ENCODE measurements at places on chromosomes 1 and 21.

DNA sequence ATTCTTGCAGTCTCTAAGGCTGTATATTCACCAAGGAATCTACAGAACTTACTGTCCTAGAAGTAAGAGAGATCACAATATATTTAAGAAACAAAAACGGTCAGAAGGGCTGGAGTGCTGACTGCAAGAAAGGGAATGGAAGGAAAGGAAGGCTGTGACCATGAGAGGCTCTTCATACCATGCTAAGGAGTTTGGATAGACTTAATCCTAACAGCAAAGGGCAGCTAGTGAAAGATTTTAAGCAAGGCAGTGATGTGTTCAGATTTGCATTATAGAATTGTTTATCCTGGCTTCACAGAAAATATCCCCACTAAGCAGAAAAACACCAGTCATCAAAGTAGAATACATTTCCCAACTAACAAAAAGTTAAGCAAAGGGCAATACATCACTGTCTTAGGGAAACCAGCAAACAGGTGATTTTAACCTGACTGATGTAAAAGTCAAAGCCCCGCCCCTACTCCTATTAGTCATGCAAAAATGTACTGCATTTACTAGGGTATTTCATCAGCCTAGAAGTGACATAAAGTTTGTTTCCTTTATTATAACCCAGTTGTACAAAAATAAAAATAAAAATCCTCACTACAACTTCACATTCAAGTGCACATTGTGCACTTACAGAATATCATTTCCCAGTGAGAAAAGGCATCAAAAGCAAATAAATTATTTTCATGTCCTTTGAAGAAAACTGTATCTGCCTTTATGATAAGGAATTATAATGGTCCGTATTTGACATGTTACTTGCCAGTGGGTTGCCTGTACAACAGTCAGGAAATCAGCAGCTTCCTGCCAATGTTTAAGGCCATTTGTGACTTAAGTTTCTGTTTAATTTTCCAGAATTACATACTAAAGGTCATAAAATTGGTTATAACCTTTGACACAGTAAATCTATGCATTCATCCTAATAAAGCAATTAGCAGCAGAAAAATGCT lies 17.2 kb downstream of the JAK1 start:
- DNase-seq = no peak

DNA sequence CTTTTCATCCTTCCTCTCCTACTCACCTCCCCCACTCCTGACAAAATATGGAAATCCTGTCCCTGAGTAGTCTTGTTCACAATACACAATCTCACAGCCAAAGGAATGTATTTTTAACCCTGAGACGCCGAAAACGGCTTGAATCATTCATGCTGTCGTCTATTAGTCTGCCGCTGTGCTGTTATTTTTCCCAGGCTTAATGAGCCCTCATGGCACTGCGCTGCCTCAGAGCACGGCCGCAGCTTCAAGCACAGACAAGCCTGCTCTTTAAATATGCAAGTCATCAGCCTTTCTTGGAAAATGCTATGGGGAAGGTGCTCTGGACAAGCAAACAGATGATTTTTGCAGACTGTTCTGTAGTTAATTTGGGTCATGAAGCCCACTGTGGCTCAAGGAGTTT lies 302.7 kb downstream of the DISC1 start:
- no peak for DNase-seq

DNA sequence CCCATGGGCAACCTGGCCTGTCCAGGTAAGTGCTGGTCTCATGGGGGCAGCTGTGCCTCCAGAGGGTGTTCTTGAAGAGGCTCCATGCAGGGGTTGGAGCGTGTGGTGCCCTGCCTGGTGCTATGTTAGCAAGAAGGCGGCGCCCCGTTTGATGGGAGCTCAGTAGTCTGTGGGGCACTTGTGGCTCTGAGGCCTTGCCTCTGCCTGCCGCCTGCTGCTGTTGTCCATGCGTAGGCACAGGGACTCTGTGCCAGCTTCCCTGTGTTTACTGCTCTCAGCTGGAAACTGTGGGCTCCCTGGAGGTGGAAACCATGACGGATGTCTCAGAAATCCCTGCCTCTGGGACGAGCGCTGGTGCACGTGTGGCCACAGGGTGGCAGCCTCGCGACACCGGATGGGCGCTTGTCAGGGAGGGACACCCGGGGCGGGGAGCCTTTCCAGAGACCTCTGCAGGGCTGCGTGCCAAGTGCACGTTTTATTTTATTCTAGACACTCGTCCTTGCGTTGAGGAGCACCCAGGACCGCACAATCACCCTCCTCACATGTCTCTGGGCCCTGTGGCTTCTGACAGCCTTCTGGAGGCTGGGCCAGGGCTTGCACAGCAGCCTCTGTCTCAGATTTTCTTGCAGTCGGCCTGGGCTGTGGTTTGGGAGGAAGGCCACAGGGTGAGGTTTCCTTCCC lies 27.1 kb downstream of the SNAP47 start:
- DNase-seq = peak; percentile 79

- DNase-seq = no peak
These were observed 23.2 kb upstream of the CLDN17 start for GRCh38 chr21:30189773-30190172.

DNA sequence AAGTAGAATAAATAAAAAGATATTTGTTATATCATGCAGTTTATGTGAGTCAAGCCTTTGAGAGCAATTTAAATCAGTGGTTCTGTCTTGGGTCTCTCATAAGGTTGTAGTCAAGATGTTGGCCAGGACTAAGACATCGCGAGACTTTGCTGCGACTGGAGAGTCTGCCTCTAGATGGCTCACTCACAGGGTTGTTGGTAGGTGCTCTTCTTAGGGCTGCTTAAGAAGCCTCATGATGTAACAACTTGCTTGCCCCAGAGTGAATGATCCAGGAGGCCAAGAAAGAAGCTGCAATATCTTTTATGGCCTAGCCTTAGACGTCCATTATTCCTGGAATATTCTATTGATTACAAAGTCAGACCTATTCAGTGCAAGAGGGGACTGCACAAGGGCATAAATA lies 73.1 kb upstream of the CACHD1 start:
- DNase-seq = no peak

DNA sequence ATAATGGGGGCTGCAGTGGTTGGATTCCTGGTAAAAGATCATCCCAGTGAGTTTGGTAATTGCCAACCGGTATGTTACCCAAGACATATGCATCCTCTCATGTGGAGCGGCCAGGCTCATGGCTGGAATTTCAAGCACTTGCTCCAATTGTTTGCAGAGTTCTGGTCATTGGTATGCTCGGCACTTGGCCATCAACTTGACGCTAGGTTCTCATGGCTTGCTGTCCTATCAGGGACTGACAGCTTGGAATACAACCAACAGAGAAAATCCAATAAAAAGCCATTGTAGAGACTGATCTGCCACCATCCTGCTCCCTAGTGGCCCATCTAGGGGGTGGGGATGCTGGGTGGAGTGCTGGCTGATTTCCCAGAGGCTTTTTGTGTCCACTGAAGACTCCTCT lies 120.9 kb downstream of the EDEM3 start:
- DNase-seq = no peak

- DNase-seq = no peak
These were observed 174.7 kb upstream of the PKN2 start for GRCh38 chr1:88509379-88509778.

DNA sequence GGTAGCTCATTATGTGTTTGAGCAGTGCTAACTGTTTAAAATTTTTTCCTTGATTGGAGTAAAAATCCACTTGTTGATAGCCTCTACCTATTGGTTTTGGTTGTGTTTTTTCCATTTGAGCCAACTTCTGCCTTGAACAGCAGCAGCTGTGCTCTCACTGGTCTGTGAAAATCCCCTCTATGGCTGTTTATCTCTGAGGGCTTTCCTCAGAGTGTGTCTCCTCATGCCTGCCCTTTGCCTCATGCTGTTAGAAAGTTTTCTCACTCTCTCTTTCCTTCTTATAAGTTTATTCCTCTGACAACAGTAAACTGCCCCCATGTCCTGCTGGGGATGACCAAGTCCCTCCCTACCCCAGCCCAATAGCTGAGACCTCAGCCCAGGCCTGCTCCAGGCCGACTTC lies 14.1 kb downstream of the REG4 start:
- DNase-seq = no peak

DNA sequence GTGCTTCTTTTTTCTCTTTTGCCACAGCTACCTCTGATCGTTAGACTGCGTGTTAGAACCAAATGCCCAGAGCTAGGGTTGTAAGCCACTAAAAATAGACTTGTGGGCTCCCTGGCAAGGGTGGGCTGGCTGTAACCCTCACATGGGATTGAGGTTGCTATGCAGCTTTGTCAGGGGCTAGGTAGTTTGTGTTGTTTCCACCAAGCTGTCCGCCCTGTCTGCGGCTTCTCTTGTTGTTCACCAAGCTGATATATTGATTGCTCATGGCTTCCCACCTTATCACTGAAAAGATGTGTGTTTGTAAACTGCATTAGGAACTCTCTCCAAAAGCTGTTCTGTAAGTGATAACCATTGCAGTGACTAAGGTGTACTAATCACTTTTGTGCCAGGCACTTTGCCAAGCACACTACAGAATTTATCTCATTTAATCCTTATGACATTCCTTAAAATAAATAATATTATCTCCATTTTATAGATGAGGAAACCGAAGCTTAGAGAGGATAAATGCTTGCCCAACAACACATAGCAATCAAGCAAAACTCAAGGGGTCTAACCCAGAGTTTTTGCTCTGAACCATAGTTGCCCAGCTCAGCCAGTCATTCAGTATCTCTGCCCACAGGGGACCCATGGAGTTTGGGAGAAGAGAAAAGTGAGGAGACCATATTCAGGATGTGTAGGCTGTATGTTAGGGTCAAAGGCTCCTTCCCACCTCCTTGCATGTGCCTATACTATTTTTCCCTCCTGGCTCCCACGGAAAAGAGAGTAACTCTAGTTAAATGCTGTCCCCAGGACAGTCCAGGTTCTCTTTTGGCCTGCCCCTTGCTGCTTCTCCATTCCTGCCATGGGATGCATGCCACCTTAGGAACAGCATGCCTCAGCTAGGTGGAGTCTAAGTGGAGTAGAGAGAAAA lies 42.2 kb upstream of the TARBP1 start:
- no peak for DNase-seq

DNA sequence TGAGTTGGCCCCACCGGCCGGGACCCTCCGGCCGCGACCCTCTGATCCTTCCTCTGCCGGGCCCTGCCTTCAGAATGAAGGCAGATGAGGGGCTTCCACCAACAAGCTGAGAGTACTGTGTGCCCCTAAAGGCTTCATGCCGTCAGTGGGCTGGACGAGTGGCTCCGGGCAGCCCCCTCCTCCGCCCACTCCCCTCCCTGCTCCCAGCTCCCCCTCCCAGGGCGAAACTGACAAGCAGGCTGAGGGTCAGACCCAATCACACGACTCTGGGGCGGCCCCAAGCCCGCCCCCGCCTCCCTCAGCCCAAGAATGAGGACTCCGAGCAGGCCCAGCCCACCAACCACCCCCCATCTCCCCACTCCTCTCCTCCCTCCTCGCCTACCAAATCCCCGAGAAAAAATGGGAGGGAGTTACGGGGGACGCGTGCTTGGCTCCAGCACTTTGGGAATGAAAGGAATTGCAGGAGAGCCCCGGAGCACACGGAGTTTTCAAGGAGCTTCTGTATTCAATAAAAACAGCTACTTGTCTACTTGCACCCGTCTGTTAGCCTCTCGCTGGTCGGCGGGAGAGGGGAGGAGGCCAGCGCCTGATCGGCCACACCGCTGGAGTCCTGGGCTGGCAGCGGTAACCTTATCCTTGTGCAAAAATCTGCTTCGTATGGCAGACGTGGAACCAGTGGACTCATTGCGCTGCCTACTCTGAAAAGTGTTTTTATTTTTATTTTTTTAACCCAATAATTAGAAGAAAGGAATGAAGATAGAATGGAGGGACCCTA lies at the start of gene COL11A1:
TSS of gene COL11A1 (minus strand) at position 147 of the 775 bp plus-strand sequence. CDS start 344 bp downstream, outside the sequence.
- no peak for DNase-seq

- peak; percentile 71 for DNase-seq
These were observed at the start of gene TRAF5 for GRCh38 chr1:211326528-211327345. TSS of gene TRAF5 (plus strand) at chr1:211326833. CDS start at chr1:211353240, 26,407 bp downstream.
